ENCODE measurements at places on chromosomes 13 and 19.

DNA sequence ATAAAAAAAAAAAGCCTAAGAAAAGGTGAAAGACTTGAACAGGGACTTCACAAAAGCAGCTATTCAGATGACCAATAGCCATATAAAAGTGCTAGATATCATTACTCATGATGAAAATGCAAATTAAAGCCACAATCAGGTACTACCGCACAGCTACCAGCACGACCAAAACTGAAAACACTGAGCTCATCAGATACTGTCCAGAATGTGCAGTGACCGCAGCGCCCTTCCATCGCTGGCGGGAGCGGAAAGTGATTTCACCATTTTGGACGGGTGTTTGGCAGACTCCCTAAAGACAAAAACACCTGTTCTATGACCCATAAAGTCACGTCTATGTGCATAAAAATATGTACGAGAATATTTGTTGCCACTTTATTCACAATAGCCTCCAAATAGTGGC is 60.7 kb downstream of the SLC6A16 start:
- DNase-seq = no peak

DNA sequence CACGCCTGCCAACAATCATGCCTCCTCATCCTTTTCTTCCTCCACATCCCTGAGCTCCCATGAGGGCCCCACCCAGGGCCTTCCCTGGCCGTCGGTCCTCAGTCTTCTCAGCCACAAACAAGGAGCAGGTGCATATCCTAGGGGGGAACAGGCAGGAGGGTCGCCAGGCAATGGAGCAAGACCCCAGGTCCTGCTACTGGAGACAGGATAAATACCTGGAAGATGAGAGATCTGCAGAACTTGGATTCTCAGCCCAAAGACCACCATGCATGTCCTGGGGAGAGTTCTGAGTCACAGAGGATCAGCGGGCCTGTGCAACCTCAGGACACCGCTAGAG is 344.7 kb upstream of the TSHZ3 start:
- no peak for DNase-seq

DNA sequence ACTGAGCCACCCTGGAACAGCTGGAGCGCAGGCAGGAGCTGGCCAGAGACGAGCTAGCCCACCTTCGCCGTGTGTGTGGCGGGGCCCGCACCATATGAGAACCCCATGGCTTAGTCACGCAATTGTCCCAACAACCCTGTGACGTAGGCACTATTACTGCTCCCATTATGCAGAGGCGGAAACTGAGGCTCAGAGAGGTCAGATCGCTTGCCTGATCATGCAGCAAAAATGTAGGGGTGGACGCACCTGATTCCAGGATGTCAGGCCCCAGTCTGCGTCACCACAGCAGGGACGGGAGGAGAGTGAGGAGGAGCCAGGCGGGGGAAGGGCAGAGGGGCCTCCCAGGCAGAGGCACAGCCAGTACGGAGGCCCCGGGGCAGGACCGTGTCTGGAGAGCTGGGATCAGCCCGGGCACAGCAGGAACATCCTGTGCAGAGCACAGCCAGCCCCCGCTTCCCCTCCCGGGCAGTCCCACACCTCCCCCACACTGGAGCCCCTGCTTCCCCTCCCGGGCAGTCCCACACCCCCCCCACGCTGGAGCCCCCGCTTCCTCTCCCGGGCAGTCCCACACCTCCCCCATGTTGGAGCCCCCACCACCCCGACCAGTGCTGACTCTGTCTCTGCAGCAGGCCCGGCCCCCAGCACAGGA is 16.7 kb downstream of the PIP5K1C start:
- no peak for DNase-seq

- no peak for DNase-seq
Observed at GRCh38 chr19:7373862-7374261, 25.1 kb downstream of the ARHGEF18 start.

GRCh38 chr13:49791315-49791710 is 1.2 kb downstream of the KPNA3 start:
- DNase-seq = no peak
